ENCODE measurements at places on chromosomes 4 and X. TPM values are rescaled to one million over a fixed set of nuclear protein-coding genes. Genes with fewer than 3 reads are reported as not detected.

- H3K4me1 ChIP-seq = peaks cover 5% of the 10 kb centered on the region
- DNase-seq = no peak
- no peak overlapping the region for H3K4me3 ChIP-seq
Measured at GRCh38 chr4:113978105-113978504, 1.3 kb downstream of the ARSJ start.

GRCh38 chr4:68271851-68272357 is 26.4 kb upstream of the TMPRSS11B start:
- no peak overlapping the region for H3K27ac ChIP-seq
- no peaks in the 10 kb centered on the region for H3K36me3 ChIP-seq
- H3K4me3 ChIP-seq = no peak overlapping the region
- DNase-seq = peak; percentile 72
- peaks cover 21% of the 10 kb centered on the region for H3K4me1 ChIP-seq

GRCh38 chr4:102008711-102009110 is 218.2 kb downstream of the BANK1 start:
- no peak overlapping the region for H3K4me3 ChIP-seq
- no peak for DNase-seq
- H3K27ac ChIP-seq = no peak overlapping the region
- no peaks in the 10 kb centered on the region for H3K27me3 ChIP-seq
- no peaks in the 10 kb centered on the region for H3K36me3 ChIP-seq

GRCh38 chr4:158090323-158090722 is 82.5 kb downstream of the GASK1B start:
- no peaks in the 10 kb centered on the region for H3K4me1 ChIP-seq
- no peak overlapping the region for H3K27ac ChIP-seq
- H3K4me3 ChIP-seq = no peak overlapping the region
- H3K36me3 ChIP-seq = no peaks in the 10 kb centered on the region

DNA sequence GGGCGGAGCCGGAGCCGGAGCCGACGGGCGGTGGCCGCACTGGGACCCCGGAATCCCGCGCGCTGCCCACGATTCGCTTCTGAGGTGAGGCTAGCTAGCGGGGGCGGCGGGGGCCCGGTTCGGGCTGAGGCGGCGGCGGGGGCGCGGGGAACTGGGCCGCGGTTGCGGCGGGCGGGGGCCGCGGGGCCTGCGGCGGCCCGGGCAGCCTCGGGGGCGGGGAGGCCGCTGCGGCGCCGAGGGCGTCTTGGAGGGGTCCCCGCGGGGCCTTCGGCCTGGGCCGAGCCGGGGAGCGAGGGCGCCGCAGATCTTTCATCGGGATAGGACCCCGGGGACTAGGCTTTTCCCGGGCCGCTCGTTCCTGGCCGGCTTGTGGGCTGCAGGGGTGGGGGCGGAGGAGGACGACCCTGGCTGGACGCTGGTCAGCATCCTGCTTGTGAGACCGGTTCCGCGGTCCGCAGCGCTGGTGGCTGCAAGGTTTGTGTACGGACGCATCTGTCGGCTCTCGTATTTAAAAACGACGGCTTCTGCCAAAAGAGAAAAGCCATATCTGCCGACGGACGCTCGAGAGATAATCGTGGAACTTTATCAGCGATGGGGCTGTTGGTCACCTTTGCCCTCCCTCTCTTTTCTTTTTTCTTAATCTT is 419 bp downstream of the ADD1 start:
- no peaks in the 10 kb centered on the region for H3K36me3 ChIP-seq
- peak overlapping the region; percentile 96 for H3K27ac ChIP-seq
- peaks cover 7% of the 10 kb centered on the region for H3K4me1 ChIP-seq
- DNase-seq = peak; percentile 68
- H3K4me3 ChIP-seq = peak overlapping the region; percentile 92
- H3K27me3 ChIP-seq = no peaks in the 10 kb centered on the region

DNA sequence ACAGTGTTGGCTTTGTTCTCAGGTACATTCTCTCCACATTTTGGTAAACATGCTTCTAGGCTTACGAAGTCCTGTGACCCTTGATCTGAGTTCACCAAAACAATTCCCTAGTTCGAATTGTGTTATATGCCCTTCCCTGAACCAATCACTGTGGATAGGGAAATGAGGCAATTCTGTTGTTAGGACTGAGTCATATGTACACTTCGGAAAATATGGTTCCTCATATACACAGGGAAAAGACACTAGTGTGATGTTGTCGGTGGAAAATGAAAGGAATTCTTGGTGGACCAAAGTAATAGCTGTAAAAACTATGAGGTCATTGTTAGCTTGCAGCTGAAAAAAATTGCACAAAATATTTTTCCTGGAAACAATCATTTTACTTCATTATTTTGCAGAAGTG is 46.6 kb upstream of the MAGEC2 start:
- no peaks in the 10 kb centered on the region for H3K4me1 ChIP-seq
- no peak for DNase-seq
- no peaks in the 10 kb centered on the region for H3K27me3 ChIP-seq
- no peak overlapping the region for H3K27ac ChIP-seq
- no peak overlapping the region for H3K4me3 ChIP-seq
- no peaks in the 10 kb centered on the region for H3K36me3 ChIP-seq

DNA sequence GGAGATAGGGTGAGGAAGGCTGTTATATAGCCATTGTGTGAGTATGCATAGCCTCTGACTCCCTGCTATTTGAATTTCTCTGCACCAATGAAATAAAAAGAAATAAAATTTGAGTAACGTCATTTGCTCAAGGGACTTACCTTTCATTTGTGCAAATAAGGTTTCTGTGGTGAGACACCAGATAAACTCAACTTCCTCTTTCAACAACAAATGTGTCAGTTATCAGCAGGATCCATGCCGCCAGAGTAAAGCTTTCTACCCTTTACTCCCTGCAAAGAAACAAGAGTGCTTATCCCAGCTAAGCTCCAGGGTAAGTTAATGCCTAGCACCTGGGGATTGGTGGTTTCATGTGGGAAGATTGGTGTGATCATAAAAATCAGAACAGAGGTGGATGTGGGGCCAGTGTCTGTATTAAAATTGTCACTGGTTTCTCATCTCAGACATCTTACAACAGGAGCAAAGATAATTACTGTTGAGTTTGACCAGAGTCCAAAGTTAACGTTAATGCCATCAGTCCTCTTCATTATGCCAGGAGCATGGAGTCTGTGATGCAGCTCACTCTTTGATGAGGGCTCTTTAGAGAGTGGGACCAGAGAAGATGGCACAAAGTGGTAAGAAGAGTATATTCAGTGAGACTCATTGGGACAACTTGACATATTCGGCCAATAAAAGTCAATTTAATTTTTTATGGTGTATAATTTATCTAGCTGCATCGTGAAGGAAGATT is at the start of gene P2RY10:
P2RY10 (plus strand) TSS at position 206 of the 727 bp plus-strand sequence. CDS start 15,130 bp downstream, outside the sequence.
- no peaks in the 10 kb centered on the region for H3K27me3 ChIP-seq
- H3K4me3 ChIP-seq = peak within 1 kb of the TSS; percentile 46
- H3K4me1 ChIP-seq = no peaks in the 10 kb centered on the region
- H3K27ac ChIP-seq = peak within 1 kb of the TSS; percentile 88

- no peak for DNase-seq
- H3K4me1 ChIP-seq = no peaks in the 10 kb centered on the region
- H3K36me3 ChIP-seq = no peaks in the 10 kb centered on the region
- no peak overlapping the region for H3K4me3 ChIP-seq
Measured at GRCh38 chr4:109902559-109903251, 10.0 kb upstream of the EGF start.

- H3K27ac ChIP-seq = no peak overlapping the region
- no peak for DNase-seq
- H3K4me3 ChIP-seq = no peak overlapping the region
- no peaks in the 10 kb centered on the region for H3K36me3 ChIP-seq
Measured at GRCh38 chr4:53557669-53558064, 33.6 kb downstream of the LNX1 start.

GRCh38 chrX:133215747-133216146 is 2.4 kb downstream of the TFDP3 start:
- peak; percentile 18 for DNase-seq
- no peak overlapping the region for H3K27ac ChIP-seq
- H3K36me3 ChIP-seq = no peaks in the 10 kb centered on the region
- no peaks in the 10 kb centered on the region for H3K4me1 ChIP-seq

DNA sequence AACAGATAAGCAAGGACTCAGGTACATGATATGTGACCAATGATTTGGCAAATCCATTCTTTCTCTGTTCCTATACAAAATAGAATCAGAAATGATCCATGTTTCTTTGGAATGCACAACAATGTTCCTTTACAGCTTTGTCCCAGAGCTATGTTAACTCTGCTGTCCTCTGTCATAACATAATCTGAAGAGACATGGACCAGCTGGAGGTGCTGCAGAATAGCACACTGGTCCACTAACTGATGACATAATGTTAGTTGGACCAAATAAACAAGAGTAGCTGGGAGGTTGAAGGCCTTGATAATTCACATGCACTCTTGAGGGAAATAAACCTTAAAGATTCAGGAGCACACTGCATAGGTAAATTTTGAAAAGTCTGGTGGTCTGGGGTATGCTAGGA is 23.0 kb upstream of the DHX15 start:
- DNase-seq = no peak
- no peak overlapping the region for H3K27ac ChIP-seq
- no peak overlapping the region for H3K4me3 ChIP-seq

DNA sequence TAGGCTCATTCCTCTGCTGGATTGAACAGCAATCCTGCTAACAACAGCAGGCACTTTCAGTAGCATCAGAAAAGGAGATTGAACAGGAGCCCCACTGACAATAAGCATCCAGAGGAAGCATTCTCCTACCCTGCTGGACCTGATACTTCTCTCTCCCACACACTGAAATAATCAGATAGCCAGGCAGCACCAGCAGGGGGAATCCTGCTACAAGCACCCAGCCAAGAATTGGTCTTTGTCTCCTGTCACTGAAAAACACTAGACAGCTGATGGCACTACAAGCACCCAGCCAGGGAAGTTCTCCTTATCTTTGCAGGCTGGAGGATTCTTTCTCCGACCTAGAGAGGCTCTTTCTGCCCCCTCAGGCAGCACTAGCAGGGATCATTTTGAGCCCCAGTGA is 444.3 kb upstream of the GRIA3 start:
- H3K27ac ChIP-seq = no peak overlapping the region
- H3K4me1 ChIP-seq = no peaks in the 10 kb centered on the region
- H3K27me3 ChIP-seq = no peaks in the 10 kb centered on the region
- no peaks in the 10 kb centered on the region for H3K36me3 ChIP-seq

Gene LINC00632
- not detected for polyA plus RNA-seq

Gene PPP2R2C
- 0.16 TPM for polyA plus RNA-seq

Gene CT45A5
- polyA plus RNA-seq = not detected

Gene RRH
- not detected for polyA plus RNA-seq

Gene FAM241A
- polyA plus RNA-seq = 0.45 TPM

Gene RWDD4
- 13.4 TPM for polyA plus RNA-seq

All from small intestine (tissue), 16 donors.